NCI-H2029 (cell line): ENCODE measurements at places on chromosomes 5 and 9.
A peak's percentile ranks its signal among the peaks of the same experiment; 100 is the strongest.

GRCh38 chr5:137113939-137114338 is 385.2 kb downstream of the SPOCK1 start:
- no peak for DNase-seq

DNA sequence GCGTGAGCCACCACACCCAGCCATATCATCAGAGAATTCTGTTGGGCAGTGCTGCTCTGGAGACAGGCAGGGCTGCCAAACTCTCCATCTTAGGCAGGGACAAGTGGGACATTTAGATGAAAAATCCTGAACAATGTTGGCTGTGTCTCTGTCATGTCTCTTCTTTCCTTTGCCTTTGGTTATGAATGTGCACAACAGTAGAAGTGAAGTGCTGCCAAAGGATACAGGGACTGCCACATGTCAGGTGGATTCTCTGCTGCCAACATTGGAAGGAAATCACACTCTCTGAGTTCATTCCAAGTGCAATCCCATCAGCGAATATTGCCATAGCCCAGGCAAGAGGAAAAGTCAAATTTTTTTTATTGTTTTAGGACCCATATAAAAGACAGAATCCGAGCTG is 348.8 kb downstream of the TRPM3 start:
- DNase-seq, result no peak

GRCh38 chr5:107074996-107075395 is 595.7 kb downstream of the EFNA5 start:
- no peak for DNase-seq

- no peak for DNase-seq
Measured at GRCh38 chr5:148425808-148426207, 42.0 kb downstream of the FBXO38 start.

GRCh38 chr5:138833080-138833479 is 42.1 kb downstream of the LRRTM2 start:
- DNase-seq, result no peak

DNA sequence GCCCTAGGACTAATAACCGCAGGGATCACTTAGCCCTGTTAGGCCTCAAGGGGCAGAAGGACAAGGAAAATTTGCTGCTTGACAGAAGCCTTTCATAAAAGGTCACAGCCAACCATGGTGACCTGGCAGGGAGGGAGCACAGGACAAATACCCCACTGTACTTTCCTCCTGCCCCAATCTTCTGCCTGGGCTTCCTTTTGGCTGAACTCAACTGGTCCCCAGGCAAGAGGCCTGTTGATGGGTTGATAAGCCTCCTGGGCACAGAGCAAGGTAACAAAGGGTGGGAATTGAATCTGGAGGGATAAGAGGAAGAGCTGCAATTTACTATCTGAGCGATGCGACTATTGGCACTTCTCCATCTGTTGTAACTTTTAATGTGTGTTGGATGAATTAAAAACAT is 392.9 kb downstream of the RASEF start:
- DNase-seq, result no peak

GRCh38 chr5:163497315-163497714 is 8.1 kb upstream of the MAT2B start:
- DNase-seq, result no peak

DNA sequence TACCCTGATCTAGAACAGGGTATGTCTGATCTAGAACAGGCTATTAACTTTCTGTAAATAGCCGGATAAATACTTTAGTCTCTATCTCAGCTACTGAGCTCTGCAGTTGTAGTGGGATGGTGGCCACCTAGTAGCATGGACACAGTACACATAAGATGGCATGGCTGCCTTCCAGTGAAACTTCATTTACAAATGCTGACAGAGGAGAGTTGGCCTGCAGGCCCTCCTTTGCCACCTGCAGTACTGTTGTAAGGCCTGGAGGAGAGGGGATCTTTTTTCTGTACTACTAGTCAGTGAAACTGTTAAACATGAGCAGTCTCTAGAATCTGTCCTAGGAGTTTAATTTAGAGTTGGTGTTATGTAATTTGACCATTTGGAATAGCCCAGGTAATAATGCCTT is 86.0 kb downstream of the TRIO start:
- DNase-seq, result no peak

DNA sequence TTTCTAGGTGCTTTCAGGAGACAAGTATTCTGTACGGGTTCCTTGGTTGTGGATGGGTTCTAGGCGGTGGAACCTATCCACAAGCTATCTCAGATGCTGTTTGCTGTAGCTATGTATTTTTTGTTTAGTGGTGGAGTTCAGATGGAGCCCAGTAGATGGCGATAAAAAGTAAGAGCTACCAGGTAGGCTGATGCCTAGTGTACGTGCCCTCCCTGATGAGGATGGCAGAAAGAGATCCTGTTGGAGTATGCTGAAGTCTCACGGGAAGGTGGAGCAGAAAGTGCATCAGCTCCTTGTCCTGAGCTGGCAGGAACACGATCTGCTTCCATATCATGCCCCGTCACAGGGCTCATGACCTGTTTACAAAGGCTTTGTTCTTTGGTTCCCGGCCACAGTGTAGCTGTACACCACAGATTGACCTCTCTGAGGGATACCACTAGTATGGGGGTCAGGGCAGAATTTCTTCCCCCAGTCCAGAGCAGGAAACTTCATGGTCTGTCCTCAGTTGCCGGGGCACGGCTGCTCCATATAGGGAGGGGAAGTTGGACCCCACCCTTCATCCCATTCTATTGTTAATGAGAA is 12.6 kb upstream of the UGT3A2 start:
- DNase-seq, result peak; percentile 29

DNA sequence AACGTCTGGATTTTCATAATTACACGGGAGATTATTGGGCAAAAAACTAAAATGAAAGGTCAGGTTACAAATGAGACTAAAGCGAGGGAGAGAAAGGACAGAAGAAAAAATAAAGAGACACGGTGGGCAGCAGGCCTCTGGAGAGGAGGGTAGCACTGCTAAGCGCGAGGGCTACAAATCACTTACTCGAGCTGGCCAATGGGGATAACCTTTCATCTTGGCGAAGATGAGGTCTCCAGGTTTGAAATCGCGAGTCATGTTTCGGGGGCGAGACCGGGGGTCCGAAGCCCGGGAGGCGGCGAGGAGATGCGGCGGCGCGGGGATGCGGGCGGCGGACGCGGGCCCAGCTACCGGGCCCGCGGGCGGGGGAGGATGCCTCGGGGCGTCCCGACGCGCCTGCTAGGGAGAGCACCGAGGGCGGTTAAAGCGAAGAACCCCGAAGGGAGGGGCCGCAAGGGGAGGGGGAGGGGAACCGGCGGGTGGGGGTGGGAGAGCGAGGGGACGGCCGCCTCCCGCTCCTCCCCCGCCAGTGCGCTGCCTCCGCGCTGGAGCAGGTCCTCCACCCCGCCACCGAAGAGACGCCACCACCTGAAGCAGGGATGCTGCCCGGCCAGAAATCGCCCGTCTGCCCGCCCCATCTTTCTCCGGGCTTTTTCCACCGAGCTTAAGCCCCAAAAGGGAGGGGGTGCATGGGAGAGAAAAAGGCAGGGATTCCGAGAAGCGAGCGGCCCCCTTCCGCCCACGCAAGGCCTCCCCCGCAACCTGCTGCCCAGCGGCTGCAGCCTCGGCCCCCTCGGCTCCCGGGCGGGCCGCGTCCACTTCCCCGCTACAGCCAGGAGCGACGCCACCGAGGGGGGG is 610 bp downstream of the PSIP1 start:
- no peak for DNase-seq

- no peak for DNase-seq
Measured at GRCh38 chr5:171486613-171487012, 67.2 kb downstream of the FGF18 start.

- DNase-seq, result no peak
Measured at GRCh38 chr9:4738866-4739586, 2.0 kb downstream of the AK3 start.

GRCh38 chr9:109986521-109986991 is 206.6 kb downstream of the PALM2AKAP2 start:
- no peak for DNase-seq

DNA sequence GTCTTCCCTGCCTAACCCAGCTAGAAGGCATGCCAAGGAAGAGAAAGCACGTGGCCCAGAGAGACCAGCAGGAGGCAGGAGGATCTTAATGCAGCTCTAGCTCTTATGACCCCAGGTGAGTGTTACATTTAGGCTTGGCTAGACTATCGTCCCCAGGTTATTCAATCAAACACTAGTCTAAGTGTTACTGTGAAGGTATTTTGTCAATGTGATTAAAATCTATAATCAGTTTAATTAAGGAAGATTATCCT is 483.7 kb downstream of the BNC2 start:
- DNase-seq, result no peak

DNA sequence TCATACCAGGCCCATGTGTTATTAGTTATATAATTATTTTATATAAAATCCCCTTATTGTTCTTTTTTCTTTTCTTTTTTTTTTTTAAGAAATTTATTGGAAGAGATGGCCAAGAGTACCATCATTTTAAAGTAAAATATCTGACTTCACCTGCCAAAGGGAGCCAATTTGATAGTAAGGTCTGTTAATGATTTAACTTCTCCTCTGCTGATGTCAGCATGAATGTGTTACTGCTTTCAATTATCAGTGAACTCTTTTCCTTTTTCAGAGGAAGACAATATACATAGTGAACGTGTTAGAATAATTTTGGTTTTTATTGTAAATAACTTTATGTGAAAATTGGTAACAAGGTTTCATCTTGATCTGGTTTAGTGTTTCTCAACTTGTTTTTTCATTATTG is 409.6 kb downstream of the SH3GL2 start:
- no peak for DNase-seq

GRCh38 chr5:92922231-92922967 is 658.6 kb downstream of the NR2F1-AS1 start:
- no peak for DNase-seq

DNA sequence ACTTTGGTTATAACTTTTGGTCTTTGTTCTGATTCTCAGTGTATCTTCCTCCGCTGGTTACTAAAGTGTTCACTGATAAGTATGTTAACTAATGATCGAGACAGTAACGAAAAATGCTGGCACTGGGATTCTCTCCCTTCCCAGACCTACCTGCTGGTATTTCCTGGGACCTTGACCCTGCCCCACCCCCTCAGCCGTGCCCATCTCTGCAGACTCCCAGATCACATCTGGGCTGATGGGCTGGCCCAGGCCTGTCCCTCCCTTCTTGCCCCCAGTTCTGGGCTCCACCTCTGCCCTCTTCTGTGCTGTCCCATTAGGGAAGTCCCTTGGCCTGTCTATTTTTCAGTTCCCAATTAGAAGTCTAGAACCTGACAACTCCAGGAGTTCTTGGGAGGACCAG is 46.9 kb downstream of the NEURL1B start:
- DNase-seq, result no peak
